SIG-M5 (cell line): ENCODE measurements at places on chromosomes 16 and 17.

DNA sequence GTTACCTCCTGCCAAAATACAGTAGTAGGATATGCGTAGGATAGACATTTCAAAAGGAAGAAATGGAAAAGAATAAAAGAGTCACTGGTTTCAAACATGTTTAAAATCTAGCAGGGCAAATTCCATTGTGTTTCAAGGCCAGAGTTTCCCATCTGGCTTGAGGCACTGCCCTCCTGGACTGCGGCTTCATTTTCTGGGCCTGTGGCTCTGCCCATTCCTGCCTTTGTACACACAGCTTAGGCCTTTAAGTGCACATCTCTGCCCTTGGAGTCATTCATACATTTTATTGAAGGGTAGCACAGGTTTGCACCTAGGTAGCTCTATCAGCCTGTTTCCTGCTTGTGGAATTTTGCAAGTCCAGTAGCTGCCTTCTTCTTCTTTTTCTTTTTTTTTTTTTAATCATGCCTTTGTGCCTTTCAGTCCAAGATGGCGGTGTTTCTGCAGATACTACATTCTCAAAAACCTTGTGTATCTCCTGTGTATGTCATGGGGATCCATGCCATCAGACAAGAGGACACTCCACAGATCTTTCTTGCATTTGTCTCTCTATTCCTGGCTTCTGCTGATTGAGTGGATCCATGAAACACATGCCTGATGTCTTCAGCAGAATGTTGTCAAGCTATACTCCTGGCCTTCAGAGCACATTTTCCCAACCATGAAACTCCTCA, 282.9 kb downstream of the BCAS3 start:
- no peak for DNase-seq

- DNase-seq: no peak
Observed at GRCh38 chr17:10327640-10328039, 45.2 kb downstream of the MYH13 start.

DNA sequence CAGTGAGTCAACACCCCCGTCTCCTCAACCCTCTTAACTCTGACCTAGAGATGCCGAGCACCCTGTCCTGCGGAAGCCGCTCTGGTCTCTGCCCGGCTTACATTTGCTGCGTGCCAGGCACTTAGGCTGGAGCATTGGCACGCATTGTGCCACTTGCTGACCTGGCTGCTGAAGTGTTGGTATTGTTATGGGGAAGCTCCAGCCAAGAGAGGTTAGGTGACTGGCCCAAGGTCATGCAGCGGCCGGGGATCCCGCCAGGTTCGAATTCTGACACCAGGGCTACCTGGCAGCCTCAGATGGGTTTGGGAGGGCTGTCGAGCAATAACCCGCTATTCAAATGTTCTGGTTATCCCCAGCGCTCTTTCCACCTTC, 5.0 kb upstream of the HSD17B1 start:
- DNase-seq: no peak

- no peak for DNase-seq
Observed at GRCh38 chr16:65767125-65767524, 599.4 kb upstream of the CDH5 start.

- no peak for DNase-seq
Observed at GRCh38 chr16:66904428-66904845, 14.2 kb downstream of the CDH16 start.

- no peak for DNase-seq
Observed at GRCh38 chr17:68383443-68384321, 73.6 kb downstream of the WIPI1 start.

DNA sequence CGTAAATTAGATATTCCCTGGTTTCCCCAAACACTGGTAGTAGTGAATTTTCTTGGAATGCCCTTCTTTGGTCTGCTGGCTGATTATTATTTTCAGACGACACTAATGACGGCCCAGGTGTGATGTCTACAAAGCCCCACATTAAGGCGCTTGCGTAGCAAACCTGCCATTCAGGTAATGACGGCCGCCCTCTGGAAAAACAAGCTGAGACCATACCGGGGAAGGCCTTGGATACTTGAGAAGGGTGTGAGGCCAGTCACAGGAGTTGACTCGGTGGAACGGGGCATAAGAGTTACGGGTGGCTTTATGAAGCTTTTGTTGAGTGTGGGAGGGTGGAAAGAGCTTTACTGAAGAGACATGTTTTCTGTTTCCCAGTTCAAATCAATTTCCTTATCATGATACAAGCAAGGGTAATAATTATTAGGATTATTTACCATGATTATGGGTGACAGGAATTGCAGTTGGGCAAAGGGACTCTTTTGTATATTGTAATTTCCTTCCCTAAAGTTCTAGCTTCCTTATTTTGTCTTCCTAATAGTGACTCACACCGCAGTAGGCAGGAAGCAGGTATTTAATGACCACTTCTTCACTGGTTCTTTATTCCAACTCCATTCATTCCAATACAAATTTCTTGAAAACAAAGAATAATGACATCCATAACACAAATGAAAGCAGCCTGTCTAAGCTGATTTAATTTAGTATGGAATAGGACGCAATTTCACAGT, 24.8 kb downstream of the KRT23 start:
- no peak for DNase-seq

- no peak for DNase-seq
Observed at GRCh38 chr17:34151102-34151501, 104.0 kb upstream of the CCL2 start.

- no peak for DNase-seq
Observed at GRCh38 chr17:17537311-17538099, 41.3 kb upstream of the RASD1 start.

- no peak for DNase-seq
Observed at GRCh38 chr17:38733282-38733981, 3.3 kb downstream of the CISD3 start.

DNA sequence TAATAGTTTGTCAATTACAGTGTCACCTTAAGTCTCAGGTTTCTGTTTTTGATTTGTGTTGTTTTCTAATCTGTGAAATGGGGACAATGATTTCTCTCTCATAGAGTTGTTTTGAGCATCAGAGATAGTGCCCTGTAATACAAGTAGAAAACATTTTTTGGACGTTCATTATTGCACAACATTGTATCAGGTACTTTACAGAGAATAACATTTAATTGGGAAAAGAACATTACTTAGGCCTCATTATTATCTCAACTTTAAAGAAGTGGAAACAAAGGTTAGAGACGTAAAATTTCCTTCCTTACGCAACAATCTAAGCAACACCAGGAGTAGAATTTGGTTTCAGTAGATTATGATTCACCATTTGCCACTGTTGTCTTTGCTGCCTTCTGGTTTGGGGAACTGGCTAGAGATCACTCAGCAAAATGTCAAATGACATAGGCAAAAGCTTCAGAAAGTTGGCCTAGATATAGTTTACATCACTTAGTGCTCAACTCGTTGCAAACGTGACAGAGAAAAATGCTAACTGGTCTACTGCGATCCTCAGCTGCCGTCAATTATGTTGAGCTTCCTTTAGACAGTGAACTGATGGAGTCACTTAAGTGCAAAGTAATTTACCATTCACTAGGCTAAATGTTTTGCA, 1026.8 kb downstream of the CDH11 start:
- DNase-seq: no peak

DNA sequence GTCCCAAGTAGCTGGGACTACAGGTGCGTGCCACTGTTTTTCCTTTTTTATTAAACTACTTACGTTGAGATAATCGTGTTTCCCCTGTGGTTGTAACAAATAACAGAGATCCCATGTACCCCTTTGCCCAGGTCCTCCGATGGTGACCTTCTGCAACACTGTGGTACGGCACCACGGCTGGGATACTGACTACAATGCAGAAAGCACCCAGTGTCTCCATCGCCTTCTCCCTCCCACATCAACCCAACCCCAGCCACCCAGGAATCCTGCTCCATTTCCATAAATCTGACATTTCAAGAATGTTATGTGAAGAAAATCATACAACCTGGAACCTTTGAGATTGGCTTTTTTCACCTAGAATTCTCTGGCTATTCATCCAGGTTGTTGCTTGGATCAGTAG, 22.1 kb downstream of the MPRIP start:
- no peak for DNase-seq

GRCh38 chr16:53785916-53786315, 82.0 kb downstream of the FTO start:
- DNase-seq: no peak

GRCh38 chr17:606508-607250, 108.0 kb downstream of the VPS53 start:
- no peak for DNase-seq

- no peak for DNase-seq
Observed at GRCh38 chr17:79842656-79843473, 3.6 kb upstream of the CBX4 start.

- DNase-seq: no peak
Observed at GRCh38 chr17:37276475-37276874, 99.3 kb upstream of the C17orf78 start.

GRCh38 chr16:85126705-85127378, 14.6 kb upstream of the CIBAR2 start:
- no peak for DNase-seq

DNA sequence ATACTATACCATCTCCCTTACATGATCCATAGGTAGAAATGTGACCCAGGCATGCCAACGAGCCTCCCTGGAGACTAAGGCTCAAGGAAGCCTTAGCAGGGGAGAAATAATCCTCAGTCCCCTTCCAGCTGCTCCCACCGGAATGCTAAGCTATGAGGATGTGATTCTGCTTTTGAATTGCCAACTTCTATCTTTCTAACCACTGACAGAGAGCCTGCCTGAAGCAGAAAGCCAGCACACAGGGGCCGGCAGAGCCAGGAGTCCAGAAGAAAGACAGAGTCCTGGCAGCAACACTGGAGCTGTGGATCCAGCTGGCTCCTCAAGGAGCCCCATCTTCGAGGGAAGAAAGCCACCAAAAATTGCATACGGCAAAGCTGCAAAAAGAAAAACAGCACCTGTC, 579.6 kb upstream of the CDH5 start:
- DNase-seq: no peak

DNA sequence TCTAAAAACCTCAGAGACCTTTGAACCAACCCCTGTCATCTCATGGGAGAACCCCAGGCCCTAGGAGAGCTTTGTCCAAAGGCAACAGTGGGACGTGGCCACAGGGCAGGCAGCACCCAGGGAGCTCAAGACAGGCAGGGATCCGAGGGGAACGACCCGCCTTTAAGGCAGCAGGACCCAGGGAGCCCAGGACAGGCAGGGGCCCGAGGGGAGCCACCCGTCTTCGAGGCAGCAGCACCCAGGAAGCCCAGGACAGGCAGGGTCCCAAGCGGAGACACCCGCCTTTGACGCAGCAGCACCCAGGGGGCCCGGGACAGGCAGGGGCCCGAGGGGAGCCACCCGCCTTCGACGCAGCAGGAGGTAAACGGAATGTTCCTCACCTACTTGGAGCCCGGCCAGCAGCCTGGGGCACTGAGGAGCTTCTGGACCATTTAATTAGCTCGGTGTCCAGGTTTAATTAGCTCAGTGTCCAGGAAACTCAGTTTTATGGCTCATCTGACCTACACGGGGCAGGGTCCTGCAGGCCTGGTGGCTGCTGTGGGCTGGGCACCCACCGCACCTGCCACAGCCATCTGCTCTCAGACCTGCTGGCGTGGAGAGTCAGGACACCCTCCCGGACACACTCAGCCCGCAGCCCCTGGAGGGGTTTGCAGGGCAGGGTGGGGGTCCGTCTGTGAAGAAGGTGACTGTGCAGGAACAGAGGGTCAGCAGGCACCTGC, 24.4 kb downstream of the PIEZO1 start:
- no peak for DNase-seq

DNA sequence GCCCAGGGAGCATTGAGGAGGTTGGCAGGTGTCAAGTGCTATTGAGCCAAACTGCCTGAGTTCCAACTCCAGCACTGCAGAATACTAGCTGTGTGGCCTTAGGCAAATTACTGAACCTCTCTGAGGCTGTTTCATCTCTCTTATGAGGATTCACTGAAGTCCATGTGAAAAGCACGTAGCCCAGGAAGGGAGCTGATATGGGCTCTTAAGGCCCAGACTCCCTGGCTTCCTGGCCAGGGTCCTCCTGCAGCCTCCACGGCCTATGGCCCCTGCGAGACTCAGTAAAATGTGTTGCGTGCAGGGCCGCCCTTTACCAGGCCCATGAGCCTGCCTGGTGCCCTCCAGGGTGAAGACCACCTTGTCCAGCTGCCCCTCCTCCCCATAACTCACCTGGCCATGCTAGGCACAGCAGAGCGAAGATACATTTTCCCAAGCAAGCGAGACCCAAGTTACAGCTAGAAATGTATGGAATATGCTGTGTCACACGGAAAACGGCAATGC, 133.7 kb upstream of the TNRC6C start:
- no peak for DNase-seq

GRCh38 chr17:685006-685405, 29.6 kb downstream of the VPS53 start:
- no peak for DNase-seq

DNA sequence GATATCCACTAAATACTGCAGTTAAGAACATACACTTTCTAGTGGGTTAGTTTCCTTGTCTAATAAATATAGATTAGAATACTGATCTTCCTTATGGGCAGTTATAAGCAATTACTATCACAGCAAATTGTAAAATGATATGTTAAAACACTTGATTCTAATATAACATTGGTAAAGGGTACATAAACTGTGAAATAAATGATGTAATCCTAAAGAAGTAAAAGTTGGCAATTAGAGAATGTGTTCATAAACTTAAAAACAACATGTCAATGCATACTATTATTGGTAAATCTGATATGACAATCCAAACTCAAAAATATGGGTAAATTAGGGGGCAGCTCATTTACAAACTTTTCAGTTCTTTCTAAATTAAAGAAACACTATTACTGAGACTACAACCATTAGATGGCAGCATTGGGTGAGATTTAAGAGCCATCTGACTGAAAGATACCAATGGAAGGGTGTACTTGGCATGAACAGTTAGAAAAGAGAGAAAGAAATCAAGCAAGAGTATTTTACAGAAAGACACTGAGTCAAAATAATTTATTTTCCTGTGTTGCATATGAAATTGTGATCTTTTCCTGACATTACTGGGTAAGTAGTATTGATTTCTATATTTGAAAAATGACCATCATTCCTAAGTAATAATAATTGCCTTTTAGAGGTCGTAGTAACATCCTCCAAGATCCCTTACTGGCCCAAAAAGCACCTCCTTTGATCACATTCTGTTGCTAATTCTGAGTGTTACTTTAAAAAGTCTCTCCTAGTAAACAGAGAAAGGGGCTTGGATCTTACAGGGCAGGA, 119.6 kb downstream of the SPAG9 start:
- DNase-seq: no peak

DNA sequence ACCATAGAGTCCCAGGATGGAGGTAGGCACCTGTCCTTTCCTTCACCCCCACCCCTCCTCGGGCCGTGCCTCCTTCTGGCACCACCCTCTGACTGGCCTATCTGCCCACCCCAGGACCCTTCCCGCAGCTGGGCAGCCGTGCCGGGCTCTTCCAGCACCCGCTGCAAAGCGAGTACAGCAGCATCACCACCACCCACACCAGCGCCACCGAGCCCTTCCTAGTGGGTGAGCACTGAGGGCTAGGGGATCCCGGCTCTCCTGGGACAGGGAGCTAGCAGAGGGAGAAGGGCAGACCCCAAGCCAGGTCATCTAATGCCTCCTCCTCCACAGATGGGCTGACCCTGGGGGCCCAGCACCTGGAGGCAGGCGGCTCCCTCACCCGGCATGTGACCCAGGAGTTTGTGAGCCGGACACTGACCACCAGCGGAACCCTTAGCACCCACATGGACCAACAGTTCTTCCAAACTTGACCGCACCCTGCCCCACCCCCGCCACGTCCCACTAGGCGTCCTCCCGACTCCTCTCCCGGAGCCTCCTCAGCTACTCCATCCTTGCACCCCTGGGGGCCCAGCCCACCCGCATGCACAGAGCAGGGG, 7.8 kb downstream of the GALK1 start:
- no peak for DNase-seq
